ENCODE measurements at places on chromosomes 4 and X.
A peak's percentile ranks its signal among the peaks of the same experiment; 100 is the strongest.

DNA sequence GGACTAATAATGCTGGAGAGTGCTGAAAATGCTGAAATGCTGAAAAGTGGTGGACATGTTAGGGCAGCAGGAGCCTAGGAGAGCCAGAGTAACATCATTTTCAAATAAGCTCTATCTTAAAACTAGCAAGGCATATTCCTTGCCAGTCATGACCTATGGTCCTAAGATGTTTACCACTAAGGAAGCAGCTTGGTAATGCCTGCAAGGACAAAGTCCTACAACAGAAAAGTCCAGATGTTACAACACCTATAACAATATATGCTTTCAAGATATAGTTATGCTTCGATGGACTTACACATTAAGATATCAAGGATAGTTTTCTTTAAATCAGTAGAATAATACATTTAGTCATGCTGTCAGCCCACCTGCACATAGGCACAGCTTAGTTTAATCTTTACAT is 4.5 kb upstream of the ADH4 start:
- no peak for DNase-seq

GRCh38 chrX:40100537-40101429 is 3.0 kb upstream of the BCOR start:
- DNase-seq: no peak

DNA sequence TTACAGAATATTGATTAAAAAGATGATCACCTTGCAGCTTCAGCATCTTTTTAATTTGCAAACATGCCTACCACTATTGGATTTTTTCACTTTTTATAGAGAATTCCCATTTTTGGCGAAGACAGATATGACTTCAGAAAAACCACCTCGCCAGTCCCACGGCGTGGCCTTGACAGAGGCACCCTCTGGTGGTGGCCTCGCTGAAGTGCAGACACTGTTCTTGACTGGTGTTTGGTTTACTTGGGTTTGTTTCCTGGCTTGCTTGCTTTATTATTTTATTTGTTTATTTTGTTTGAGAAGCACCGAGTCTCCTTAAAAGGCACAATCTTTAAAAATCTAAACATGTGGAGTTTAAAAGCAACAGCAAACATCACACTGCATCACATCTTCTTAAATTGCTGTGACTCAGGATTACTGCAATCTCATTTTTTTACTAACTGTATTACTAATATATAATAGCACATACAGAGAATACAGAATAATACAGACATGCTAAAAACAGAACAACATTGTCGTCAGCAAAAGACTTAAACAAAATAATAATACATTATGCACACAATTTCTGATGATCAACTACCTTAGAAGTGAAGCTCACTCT is 13.1 kb upstream of the AMTN start:
- peak; percentile 45 for DNase-seq

DNA sequence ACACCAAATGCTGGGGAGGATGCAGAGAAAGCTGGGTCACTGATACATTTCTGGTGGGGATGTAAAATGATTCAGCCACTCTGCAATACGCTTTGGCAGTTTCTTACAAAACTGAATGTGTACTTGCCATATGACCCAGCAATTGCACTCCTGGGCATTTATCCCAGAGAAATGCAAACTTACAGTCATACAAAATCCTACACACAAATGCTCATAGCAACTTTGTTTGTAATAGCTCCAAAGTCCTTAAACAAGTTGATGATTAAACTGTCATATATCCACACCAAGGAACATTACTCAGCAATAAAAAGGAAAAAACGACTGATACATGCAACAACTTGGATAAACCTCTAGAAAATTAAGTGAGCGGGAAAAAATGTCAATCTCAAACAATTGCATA is 12.3 kb downstream of the MID1 start:
- no peak for DNase-seq

GRCh38 chr4:24180586-24180985 is 290.7 kb upstream of the PPARGC1A start:
- DNase-seq: no peak

DNA sequence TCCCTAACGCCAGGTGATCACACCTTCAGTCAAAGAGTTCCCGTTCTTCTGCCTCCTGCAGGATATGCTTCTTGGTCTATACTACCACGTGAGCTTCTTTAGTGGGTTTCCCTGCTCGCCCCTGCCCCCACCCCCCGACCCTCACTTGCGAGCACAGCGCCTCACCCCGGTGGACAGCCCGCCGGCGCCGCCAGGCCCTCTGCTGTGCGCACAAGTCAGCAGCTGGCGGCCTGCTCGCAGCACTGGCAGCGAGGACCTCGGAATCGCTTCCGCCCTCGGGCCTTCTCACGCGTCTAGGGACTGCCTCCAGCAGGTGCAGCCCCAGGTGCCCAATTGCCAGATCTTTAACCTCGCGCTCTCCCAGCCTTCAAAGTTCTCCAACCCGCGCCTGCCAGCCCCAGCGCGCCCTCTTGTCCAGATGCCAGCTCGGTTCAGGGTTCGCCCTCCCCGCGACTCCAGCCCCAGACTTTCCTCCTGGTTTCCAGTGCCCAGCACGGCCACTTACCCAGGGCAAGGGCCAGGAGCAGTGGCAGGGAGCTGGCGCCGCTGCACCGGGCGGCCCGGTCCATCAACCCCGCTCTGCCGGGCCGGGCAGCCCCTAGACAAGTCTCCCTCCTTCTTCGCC is 454 bp downstream of the BTC start:
- DNase-seq: no peak

DNA sequence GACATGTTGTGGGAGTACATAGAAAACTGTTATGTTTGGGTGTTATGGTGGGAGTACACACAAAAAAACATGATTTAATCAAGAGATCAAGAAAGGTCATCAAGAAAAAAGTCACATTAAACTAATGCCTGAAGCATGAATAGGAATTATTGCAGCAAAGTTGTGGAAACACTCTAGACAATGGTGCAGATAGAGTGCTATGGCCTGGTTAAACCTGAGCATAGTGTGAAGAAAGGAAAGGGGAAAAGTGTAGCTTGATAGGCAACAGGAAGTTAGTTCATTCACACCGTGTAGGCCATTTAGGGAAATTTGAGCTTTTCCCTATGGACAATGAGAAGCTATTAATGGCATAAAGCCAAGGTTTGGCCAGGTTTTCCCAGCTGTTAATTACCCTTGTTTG is 162.1 kb upstream of the EMCN start:
- no peak for DNase-seq

- no peak for DNase-seq
These were observed 833.2 kb downstream of the CCSER1 start for GRCh38 chr4:90960433-90960832.

- DNase-seq: no peak
These were observed 69.2 kb upstream of the DIAPH2 start for GRCh38 chrX:96615448-96615847.

DNA sequence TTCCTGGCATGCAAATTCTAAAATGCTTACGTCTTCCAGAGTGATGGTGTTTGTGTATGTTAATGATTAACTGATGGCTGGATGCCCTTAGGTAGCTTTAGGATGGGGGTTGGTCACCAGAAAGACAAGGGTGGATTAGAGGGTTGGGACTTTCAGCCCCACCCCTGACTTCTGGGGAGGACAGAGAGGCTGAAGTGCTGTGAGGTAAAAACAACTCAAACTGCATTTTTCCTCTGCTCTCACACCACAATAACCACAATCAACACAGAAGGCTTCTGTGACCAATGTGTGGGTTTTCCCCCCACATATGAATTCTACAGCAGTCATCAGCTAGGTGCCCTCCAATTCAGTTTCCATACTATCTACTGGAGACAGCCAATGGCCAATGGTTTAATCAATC is 18.7 kb upstream of the DDIT4L start:
- DNase-seq: no peak

GRCh38 chr4:123955167-123955800 is 558.7 kb downstream of the SPRY1 start:
- DNase-seq: no peak

- no peak for DNase-seq
These were observed 79.9 kb downstream of the ZFX start for GRCh38 chrX:24229400-24229879.

DNA sequence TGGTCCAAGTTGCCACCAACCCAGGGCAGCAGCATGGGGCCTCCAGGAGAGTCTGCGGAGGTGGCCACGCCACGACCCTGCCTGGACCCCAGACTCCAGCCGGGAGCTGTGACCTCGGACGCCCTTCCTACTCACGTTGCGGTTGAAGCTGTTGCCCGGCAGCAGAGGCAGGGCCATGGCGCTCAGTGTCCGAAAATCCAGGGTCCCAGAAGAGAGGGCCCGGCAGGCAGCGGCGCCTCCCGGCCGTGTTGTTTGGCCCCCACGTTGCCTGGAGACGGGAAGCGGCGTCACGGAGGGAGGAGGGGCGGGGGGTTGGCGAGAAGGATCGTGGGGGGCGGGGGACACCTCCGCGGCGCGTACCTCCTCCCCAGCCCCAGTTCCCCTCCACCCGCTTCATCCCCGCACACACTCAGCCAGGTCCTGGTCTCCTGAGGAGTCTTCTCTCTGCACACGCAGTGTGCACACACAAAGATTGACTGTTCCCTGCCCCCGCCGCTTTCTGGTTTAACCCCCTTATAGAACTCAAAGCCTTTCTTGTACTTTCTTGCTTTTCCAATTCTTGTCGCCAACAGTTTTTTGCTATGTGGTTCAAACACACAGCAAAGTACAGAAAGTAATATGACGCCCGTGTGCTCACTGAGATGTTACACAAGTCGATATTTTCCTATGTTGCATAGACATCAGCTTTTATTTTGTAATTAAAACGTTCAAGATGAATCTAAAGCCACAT is at the start of gene EFHC2:
EFHC2 (minus strand) TSS at position 261 of the 730 bp plus-strand sequence; CDS start at position 177, 84 bp downstream.
- peak; percentile 49 for DNase-seq

DNA sequence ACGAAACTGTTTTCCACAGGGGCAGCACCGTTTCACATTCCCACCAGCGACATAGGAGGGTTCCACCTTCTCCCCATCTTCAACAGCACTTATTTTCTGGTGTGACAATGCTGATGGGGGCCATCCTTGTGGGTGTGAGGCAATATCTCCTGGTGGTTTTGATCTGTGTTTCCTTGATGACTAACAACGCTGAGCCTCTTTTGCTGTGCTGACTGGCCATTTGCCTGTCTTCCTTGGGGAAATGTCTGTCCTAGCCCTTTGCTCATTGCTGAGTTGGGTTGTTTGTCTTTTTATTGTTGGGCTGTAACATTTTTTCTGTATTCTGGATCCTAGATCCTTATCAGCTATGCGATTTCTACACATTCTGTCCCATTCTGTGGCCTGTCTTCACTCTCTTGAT is 33.7 kb downstream of the ATP2B3 start:
- no peak for DNase-seq

DNA sequence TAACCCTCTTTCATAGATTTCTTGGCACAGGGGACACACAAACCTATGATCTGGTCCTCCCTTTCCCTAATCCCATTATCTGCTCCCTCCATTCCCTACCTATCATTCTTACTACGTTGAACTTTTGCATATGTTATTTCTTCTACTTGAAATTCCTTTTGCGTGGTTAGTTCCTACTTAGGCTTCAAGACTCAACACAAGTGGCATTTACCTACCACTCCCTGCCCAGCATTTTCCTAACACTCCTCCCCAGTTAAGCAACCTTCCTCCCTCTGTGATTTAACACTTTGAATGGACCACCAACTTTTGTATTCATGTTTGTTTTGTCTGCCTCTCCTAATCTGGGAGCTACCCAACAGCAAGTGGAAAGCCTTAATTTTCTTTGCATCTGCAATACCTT is 1113.7 kb downstream of the STIM2 start:
- no peak for DNase-seq

GRCh38 chr4:113844369-113844768 is 82.8 kb upstream of the CAMK2D start:
- DNase-seq: no peak

DNA sequence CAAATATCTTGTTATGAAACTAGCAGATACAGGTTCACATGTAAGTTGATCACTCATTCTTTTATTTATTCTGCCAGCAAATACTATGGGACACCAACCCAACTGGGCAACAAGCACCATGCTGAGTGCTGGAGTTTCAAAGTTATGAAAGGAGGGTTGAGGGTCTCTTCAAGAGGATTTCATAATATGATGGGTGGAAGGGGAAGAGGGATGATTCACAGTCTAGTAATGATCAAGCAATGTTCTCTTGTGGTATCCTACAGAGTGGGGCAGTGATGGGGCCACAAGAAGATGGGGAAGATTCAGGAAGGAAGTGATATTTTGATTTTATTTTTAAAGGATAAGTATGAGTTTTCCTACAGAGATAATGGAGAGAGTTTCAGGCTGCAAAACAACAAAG is 46.2 kb upstream of the TXK start:
- no peak for DNase-seq

DNA sequence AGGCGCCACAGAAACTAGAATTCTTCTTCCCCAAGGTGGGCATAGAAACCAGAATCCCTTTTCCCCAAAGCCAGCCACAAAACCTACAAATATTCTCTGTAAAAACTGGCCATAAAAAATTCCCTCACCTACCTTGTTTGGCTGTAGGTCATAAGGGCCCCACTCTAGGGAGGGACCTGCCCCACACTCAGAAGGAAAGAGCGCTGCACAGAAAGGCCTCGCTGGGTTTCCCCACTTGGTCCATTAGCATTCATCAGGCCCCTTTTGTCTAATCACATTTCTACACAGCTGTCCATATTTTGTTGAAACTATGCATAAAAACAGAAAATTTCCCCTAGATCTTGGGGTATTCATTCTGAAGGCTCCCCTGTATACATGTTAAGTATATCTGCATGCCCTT is 54.1 kb downstream of the PHKA2 start:
- DNase-seq: no peak

- no peak for DNase-seq
These were observed 14.4 kb downstream of the ANXA3 start for GRCh38 chr4:78565971-78566372.

All from activated naive CD4-positive, alpha-beta T cell treated with Interleukin-2 at 50 U/mL for 16 hours (primary cell).